AG09319 (cell line): ENCODE measurements at places on chromosomes 7 and 10.
A peak's percentile ranks its signal among the peaks of the same experiment; 100 is the strongest.

- no peak for DNase-seq
Measured at GRCh38 chr10:11336722-11337162, 274.7 kb downstream of the USP6NL start.

- DNase-seq, result no peak
Measured at GRCh38 chr7:73707045-73707631, 12.3 kb downstream of the STX1A start.

- no peak for DNase-seq
Measured at GRCh38 chr7:49159536-49159935, 235.2 kb downstream of the CDC14C start.

- DNase-seq, result no peak
Measured at GRCh38 chr7:71766016-71766415, 634.1 kb downstream of the GALNT17 start.

GRCh38 chr10:97278491-97278989 lies 13.9 kb downstream of the ARHGAP19 start:
- DNase-seq, result peak; percentile 94

DNA sequence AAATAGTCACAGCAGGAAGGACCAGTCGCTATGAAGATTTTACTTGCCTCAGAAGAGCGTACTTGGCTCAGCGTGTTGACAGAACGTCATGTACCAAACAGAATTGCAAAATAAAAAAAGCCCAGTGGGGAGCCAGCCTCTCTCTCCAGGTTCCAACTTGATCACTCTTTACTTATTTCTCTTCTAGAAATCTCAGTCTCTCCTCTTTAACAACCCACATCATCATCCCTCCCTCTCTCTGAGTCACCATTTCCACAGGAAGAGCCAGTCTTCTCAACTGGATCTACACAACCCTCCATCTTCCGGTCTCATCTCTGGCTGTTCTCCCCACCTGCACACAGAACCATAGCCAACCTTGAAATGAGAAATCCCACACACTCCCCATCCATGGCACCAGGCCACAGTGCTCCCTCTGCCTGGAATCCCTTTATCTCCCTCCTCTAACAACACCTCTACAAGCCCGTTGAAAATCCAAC lies 718.3 kb downstream of the GRID1 start:
- DNase-seq, result no peak

DNA sequence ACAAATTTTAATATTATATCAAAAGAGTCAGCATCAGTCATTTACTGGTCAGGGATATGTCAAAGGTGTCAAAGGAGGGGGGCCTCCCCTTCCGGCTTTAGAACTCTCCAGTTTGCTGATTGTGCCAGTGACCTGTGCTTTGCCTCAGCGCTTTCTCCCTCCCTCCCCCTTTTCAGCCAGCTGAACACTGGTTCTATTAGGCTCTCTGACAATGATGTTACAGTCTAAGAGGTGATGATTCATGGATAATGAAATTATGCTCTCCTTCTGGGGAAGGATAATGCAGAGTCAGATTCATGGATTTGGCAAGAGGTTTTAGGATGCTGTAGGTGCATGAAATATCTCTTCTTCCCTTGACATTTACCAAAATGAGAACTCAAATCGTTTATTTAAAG lies 6.1 kb downstream of the LRRTM3 start:
- no peak for DNase-seq

DNA sequence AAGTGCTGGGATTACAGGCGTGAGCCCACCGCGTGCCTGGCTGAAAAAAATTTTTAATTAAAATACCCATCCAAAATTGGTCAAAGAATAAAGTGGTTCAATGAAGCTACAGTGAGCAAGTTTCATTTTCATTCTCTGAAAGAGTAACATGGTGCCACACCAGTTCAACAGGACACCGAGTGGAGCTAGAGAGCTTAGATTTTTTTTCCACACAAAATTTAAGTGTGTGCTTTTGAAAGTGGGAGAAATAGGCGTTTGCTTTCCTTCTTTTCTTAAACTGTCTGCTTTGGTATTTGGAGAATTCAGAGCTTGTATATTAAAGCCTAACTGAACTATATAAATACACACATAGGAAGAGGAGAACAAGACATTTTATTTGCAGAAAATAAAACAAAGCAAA lies 43.4 kb downstream of the BPGM start:
- DNase-seq, result peak; percentile 58

- DNase-seq, result no peak
Measured at GRCh38 chr10:133279326-133280226, 2.9 kb upstream of the ADAM8 start.

- no peak for DNase-seq
Measured at GRCh38 chr10:14450041-14450491, 119.3 kb upstream of the FRMD4A start.

- DNase-seq, result no peak
Measured at GRCh38 chr10:113127261-113127900, 177.3 kb downstream of the TCF7L2 start.

DNA sequence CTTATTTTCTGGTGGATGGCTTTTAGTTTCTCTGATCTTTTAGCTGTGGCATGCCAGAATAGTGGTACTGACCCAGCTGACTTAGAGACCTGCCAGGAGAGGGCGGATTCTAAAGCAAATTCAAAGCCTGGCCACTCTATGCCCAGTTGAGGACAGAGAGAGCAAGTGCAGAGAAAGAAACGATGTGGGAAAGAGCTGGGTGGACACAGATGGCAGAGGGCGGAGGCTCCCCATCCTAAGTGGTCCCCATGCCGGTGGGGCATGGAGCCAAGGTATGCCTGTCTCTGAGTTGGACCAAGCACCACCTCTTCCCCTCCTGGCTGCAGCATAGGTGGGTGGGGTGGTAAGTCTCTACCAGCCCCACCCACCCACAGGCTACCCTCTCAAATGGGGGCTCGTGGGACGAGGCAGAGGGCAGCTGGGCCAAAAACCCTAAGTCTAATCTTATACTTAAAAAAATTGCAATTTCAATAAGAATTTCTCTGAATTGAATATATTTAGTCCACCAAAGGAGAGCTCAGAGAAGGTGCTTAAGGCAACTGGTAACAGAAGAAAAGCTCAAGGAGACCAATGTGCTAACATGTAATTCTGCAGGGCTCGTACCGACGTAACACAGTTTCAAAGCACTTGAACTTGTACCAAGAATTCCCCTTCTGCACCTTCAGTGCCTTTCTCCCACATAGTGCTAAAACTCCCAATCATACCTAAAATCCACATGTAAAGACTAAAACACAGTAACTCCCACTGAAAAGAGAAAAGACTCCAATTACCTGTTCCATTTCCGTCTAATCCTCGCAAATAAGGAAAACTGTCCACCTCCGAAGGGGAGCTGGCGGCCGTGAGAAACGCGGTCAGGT lies 85.7 kb upstream of the NMT2 start:
- no peak for DNase-seq
